ENCODE measurements at places on chromosomes 1 and 21.
A peak's percentile ranks its signal among the peaks of the same experiment; 100 is the strongest.

DNA sequence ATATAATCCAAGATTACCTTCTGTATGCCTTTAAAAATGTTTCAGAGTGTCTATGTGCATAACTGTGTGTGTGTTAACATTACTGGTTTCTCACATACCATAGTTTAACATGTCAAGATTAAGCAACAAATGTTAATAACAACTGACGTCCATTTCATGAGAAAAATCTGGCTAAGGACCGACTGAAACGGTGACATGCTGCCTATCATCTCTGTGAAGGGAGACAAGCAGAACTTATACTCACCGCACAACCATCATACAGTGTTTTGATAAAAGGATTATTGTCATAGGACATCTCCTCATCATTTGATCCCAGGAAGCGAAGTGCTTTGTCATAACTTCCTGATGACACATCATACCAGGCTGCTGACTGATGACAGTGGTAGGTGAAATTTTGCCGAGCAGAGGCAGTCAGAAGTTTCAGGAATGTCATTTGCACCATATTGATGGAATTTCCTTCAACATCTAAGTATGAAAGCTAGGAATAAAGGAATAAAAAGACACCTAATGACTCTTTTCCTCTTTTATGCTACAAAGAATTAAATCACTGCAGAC lies 228.8 kb downstream of the COL11A1 start:
- DNase-seq: peak; percentile 5

DNA sequence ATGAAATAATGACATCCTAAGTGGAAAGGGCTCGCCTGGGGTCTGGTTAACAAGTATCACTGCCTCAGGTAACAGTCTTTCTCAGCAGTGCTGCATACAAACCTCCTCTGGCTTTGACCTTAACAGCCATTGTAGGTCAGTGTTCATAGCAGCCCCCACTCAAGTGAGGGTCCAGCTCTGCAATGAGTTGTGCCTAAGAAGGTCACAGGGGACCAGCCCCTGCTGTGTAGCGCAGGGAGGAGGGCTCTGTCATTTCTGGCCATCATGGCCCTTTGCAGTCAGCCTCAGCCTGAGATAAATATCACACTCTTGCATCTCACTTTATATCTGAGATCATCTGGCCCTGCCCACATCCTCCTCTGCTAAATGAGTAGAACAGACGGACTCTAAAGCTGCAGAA lies 18.1 kb upstream of the MYSM1 start:
- no peak for DNase-seq

DNA sequence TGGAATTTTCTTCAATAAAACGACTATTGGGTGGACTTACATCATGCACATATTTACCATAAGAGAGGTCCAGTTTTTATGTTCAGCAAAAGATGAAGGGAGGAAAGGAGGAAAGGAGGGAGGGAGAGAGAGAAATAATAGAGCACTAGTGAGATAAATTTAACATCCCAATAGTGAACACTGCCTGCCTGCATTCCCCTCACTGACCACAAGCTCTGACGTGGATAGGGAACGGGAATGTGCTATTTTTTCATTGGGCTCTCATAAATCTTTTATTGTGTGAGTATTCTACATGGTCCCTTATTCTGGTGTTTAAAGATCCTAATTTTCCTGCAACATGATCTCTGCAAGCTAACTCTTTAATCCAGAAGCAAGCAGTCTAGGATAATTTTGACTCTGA lies 82.1 kb downstream of the TTC3 start:
- DNase-seq: no peak

- no peak for DNase-seq
These were observed 92.0 kb upstream of the KIF26B start for GRCh38 chr1:245062741-245063305.

GRCh38 chr1:45635211-45635610 lies 11.4 kb upstream of the CCDC17 start:
- DNase-seq: no peak

DNA sequence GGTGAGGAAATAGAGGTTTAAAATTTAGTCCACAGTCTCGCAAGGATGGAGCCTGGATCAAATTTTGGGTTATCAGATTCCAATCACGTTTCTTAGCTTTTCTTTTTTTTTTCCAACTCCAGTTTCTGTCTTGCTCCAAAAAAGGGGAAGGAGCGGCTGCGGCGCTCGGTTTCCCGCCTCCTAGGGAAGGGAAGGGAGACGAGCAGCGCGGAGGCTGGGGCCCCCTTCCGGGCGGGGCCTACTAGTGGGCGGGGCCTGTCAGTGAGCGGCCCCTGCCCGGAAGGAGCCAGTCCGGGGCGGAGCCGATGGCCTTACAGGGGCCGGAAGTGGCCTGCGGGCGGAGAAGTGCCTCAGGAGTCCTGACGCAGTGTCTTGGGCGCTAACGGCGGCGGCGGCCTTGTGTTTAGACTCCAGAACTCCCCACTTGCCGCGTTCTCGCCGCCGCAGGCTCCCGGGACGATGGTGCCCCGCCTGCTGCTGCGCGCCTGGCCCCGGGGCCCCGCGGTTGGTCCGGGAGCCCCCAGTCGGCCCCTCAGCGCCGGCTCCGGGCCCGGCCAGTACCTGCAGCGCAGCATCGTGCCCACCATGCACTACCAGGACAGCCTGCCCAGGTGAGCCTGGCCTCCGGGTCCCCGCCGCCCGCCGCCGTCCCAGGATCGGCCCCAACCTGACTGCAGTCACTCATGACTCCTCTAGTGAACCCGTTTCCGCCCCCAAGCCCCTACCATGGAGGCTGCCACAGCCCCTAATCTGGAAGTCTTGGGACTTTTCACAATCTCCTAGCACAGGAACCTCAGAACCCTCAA lies at the start of gene CPT2:
CPT2 (plus strand) TSS at position 340 of the 806 bp plus-strand sequence; CDS start at position 460, 120 bp downstream.
- DNase-seq: peak; percentile 79

DNA sequence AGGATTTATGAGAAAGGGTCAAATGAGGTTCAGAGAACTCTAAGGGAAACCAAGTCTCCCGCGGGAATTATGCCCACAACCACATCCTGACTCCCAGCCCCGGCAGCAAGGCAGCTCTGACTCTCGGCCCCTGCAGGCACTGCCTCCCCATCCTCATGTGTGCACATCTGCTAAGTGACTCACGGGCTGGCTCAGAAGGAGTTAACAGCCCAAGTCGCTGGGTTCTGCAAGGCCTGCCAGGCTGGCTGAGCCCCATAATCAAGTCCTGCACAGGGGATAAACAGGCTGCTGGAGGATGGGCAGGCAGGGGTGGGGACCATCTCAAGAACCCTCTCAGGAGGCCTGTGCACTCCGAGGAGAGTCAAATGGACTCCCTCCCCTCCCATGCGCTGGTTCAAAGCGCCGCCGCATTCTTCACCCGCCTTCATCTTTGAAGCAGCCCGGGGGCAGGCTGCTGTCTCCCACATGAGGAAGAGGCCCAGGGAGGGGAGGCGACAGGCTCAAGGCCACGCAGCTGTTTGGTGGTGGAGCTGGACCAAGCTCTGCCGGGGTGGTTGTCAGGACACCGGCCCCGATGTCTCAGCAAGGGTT lies 344.3 kb downstream of the MATN1 start:
- DNase-seq: peak; percentile 18

GRCh38 chr21:46454634-46455390 lies 3.9 kb upstream of the DIP2A start:
- DNase-seq: no peak

DNA sequence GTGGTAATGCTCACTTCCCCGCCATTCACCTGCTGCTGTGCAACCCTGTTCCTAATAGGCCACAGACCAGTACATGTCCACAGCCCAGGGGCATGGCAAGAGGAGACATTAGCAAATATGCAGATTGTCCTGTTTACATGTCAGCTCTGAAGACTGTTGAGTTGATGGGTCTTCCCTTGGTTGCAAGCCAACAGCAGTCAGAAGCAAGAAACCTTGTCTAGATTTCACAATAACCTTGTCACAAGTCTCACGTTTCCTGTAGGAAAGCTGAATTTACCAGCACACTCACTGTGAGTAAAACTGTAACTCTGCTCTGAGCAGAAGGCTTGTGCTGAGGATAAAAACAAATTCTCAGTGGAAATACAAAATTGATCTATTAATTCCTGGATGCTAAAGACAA lies 195.1 kb downstream of the HLX start:
- no peak for DNase-seq

- peak; percentile 85 for DNase-seq
These were observed 58.1 kb downstream of the CAPZB start for GRCh38 chr1:19427087-19427781.

- DNase-seq: no peak
These were observed 138.7 kb upstream of the ZNF644 start for GRCh38 chr1:91160363-91161075.

DNA sequence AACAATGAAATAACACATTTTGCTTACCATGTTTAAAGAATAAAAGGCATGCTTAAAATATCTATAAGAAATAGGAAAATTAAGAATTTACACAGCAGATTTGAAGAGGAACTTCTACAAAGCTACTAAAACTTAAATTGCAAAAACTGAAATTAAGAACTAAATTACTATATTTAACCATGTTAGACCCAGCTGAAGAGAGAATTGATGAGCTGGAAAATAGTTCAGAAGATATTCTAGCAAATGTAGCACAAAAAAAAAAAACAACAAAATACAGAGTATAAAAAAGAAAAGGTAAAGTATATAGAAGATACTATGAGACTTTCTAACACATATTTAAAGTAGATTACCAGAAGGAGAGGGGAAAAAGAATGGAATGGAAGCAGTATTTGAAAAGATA lies 82.8 kb upstream of the ST6GALNAC5 start:
- no peak for DNase-seq

GRCh38 chr21:43287795-43288755 lies 119.3 kb downstream of the CRYAA start:
- peak; percentile 94 for DNase-seq

- DNase-seq: no peak
These were observed 46.1 kb downstream of the ECE1 start for GRCh38 chr1:21244154-21244553.

DNA sequence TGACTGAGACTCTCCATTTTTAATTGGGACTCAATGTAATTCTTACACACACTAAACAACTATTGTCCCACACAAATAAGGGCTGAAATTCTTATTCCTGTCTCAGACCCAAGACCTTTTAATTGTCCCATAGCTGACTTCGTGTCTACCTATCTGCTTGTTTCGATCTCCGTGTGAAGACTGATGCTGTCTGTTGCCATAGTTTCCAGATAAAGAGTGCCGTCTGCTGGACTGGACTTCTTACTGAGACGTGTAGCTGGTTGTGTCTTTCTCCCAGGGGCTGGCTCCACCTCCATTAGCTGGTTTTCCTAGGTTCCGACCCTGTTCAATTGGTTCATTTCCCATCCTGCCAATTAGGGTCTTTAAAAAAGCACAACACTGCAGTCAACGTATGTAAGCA lies 235.3 kb upstream of the PLXNA2 start:
- DNase-seq: no peak

DNA sequence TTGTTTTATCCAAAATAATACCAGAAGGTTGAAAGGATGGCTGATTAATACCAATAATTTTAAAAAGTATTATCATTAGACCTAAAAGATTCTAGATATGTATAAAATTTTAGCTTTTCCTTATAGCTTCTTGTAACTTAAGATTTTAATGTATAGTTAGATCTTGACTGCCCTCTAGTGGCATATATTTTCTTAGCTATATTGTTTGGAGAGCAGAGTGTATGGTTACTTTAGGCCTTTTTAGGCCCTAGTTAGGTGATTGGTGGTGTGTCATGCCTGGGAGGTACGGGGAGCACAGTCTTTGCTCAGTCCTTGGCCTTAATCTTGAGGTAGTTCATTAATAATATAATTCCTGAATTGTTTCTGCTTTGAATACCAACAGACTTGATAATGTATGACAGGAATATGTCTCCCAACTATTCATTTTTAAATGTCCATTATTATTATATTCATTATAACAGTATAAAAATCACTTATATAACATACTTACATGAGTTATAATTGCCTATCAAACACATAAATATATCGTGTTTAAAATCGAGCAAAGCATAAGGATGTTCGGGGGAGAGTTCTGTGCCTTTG lies 328.4 kb downstream of the ZP4 start:
- peak; percentile 61 for DNase-seq

- no peak for DNase-seq
These were observed 71.6 kb upstream of the CASZ1 start for GRCh38 chr1:10867914-10868598.

GRCh38 chr1:33096363-33097005 lies 15.5 kb downstream of the AZIN2 start:
- DNase-seq: no peak

GRCh38 chr1:5286244-5286643 lies 631.8 kb downstream of the AJAP1 start:
- DNase-seq: no peak

- no peak for DNase-seq
These were observed 52.6 kb downstream of the APP start for GRCh38 chr21:26117972-26118367.

DNA sequence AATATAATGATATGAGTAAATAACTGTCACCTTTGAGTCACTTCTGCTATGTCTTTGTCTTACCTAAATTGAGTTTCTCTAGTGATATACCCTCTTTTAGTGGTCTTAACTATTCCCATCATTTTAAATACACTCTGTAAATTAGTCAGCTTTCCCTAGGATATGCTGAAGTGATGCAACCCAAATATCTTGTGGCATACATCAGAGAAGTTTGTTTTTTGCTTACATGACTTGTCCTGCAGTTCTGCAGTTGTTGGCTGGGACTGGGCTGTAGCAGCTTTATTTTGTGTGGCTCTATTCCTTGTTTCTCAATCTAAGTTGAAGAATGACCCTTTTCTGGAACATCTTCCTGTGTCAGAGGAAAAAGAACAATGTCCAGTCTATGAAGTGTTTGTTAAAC lies 76.4 kb downstream of the TTC3 start:
- DNase-seq: peak; percentile 4

DNA sequence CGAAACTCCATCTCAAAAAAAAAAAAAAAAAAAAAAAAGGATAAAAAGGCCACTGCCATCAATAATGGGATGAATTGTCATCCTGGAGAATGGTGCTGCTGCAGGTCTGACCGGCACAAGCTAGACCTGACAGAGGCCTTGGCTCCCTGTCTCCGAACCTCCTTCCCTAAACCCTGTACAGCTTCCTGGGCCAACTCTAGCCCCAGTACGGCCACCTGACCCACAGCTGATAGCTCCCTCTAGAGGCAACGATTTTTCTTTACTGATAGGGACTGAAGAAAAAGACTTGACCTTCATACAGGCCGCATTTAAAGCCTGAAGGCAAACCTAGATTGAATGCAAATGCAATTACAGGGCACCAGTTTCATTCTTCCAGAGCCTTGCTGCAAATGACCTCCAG lies 30.7 kb downstream of the NOL9 start:
- peak; percentile 65 for DNase-seq

GRCh38 chr21:45790427-45790826 lies 146.9 kb downstream of the PCBP3 start:
- DNase-seq: no peak
